ENCODE measurements at places on chromosomes 3 and 15.

- no peak for DNase-seq
Measured at GRCh38 chr15:90790057-90790456, 72.9 kb downstream of the BLM start.

- DNase-seq: no peak
Measured at GRCh38 chr3:32392536-32393302, 1.1 kb downstream of the CMTM7 start.

GRCh38 chr15:25572191-25572590 is 133.4 kb upstream of the UBE3A start:
- no peak for DNase-seq

GRCh38 chr15:97992823-97993222 is 32.3 kb downstream of the ARRDC4 start:
- no peak for DNase-seq

Data from NCI-H524 (cell line).